ENCODE measurements at places on chromosomes 2 and 18. TPM values are rescaled to one million over a fixed set of nuclear protein-coding genes. Genes with fewer than 3 reads are reported as not detected.

DNA sequence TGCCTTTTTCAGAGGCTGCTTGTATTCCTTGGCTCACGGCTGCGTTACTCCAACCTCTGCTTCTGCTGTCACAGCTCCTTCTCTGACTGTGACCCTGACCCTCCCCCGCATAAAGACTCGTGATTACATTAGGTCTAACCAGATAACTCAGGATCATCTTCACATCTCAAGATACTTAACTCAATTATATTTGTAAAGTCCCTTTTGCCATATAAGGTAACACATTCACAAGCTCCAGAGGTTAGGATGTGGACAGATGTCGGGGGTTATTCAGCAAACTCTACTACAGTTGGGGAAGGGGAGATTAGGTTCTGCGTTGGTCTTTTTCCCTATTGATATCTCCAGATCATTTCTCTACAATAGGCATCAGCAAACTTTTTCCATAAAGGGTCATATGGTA is 76.9 kb downstream of the EVA1A start:
- H3K4me1 ChIP-seq, result no peaks in the 10 kb centered on the region
- no peak overlapping the region for H3K27ac ChIP-seq
- H3K27me3 ChIP-seq, result no peaks in the 10 kb centered on the region

- H3K27me3 ChIP-seq, result no peaks in the 10 kb centered on the region
- no peak for DNase-seq
- no peaks in the 10 kb centered on the region for H3K4me1 ChIP-seq
- H3K36me3 ChIP-seq, result no peaks in the 10 kb centered on the region
Measured at GRCh38 chr2:64792995-64793639, 139.4 kb upstream of the SERTAD2 start.

DNA sequence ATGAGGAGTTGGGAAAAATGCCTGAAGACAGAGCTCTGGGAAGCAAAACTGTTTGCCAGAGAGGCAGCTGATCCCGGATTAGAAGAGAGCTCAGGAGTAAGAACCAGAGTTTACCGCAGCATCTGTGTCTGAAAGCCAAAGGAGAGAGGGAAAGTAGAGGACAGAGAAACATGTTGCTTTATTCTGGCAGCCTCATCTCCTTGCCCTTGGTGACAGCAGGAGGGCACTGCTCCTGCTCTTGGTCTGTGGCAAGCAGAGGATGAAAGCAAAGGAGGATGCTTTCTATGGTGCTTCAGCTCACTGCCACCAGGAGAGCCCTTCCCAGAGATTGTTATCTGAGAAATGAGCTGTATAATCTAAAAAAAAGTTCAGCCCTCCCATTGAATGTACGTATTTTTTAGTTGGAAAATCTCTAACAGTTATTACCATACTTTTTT is 7.7 kb downstream of the SLC1A4 start:
- H3K4me1 ChIP-seq, result peaks cover 4% of the 10 kb centered on the region
- H3K4me3 ChIP-seq, result no peak overlapping the region
- no peaks in the 10 kb centered on the region for H3K36me3 ChIP-seq

DLX1 gene
- total RNA-seq, result 0.51 TPM

GRCh38 chr18:2906704-2907549 is 60.1 kb downstream of the EMILIN2 start:
- no peaks in the 10 kb centered on the region for H3K27me3 ChIP-seq
- no peak overlapping the region for H3K27ac ChIP-seq
- H3K4me1 ChIP-seq, result no peaks in the 10 kb centered on the region
- no peaks in the 10 kb centered on the region for H3K36me3 ChIP-seq
- DNase-seq, result peak; percentile 81

DNA sequence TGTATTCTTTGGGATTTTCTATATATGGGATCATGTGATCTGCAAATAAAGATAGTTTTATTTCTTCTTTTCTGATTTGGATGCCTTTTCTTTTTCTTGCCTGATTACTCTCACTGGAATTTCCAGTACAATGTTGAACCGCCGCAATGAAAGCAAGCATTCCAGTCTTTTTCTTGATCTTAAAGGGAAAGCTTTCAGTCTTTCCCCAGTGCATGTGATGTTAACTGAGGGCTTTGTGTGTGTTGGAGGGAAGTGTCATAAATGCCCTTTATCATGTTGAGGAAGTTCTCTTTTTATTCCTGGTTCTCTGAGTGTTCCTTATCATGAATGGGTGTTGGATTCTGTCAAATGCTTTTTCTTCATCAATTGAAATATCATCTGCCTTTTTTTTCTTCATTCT is 16.9 kb upstream of the CYBRD1 start:
- H3K4me1 ChIP-seq, result no peaks in the 10 kb centered on the region
- no peak for DNase-seq
- no peak overlapping the region for H3K4me3 ChIP-seq
- H3K27ac ChIP-seq, result no peak overlapping the region
- H3K36me3 ChIP-seq, result no peaks in the 10 kb centered on the region
- no peaks in the 10 kb centered on the region for H3K27me3 ChIP-seq

- no peak for DNase-seq
- H3K4me1 ChIP-seq, result no peaks in the 10 kb centered on the region
- H3K27me3 ChIP-seq, result no peaks in the 10 kb centered on the region
- H3K36me3 ChIP-seq, result no peaks in the 10 kb centered on the region
- no peak overlapping the region for H3K4me3 ChIP-seq
Measured at GRCh38 chr2:56475191-56475590, 291.4 kb downstream of the CCDC85A start.

- DNase-seq, result no peak
- no peak overlapping the region for H3K27ac ChIP-seq
- no peaks in the 10 kb centered on the region for H3K4me1 ChIP-seq
- H3K27me3 ChIP-seq, result no peaks in the 10 kb centered on the region
- H3K4me3 ChIP-seq, result no peak overlapping the region
- no peaks in the 10 kb centered on the region for H3K36me3 ChIP-seq
Measured at GRCh38 chr2:127605691-127606263, 40.2 kb upstream of the GPR17 start.

DNA sequence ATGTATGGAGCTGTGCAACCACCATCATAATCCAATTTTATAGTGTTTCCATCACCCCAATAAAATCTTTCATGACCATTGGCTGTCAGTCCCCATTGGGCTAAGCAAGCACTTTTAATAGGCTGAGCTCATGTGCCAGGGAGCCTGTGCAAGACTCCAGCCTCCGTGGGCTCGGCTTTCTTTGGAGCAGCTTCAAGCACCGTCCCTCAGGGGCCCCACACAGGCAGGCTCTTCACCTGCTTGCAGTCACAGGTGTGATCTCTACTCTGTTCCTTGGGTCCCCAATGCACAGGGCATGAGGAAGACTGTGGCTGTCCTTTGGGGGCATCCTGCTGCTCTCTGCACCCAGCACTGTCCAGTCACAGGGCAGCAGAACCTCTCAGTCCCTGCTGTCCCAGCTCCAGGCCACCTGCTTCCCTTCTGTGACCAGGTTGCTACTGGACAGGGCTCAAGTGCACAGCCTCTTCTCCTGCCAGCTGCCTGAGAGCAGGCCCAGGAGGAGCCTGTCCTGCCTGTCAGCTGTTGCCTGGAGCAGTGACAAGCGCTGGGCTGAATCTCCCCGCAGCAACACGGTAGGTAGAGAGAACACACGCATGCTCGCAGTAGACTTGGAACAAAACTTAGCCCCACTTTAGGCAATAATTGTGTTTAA is 40.7 kb upstream of the TMEM131 start:
- no peak for DNase-seq
- no peak overlapping the region for H3K27ac ChIP-seq
- no peaks in the 10 kb centered on the region for H3K4me1 ChIP-seq
- peaks cover 1% of the 10 kb centered on the region for H3K27me3 ChIP-seq

GRCh38 chr18:6729247-6730091 is at the start of gene ARHGAP28:
TSS of gene ARHGAP28 (plus strand) at chr18:6729716. CDS start at chr18:6729822, 106 bp downstream.
- no peaks in the 10 kb centered on the region for H3K27me3 ChIP-seq
- H3K4me1 ChIP-seq, result no peaks in the 10 kb centered on the region
- peak within 1 kb of the TSS; percentile 44 for H3K4me3 ChIP-seq

PROKR1 gene
- total RNA-seq, result not detected

- H3K27ac ChIP-seq, result no peak overlapping the region
- no peaks in the 10 kb centered on the region for H3K4me1 ChIP-seq
- DNase-seq, result no peak
- no peaks in the 10 kb centered on the region for H3K27me3 ChIP-seq
Measured at GRCh38 chr2:142307616-142308115, 176.8 kb upstream of the LRP1B start.

ERFE gene
- 2.5 TPM for total RNA-seq

- H3K27me3 ChIP-seq, result no peaks in the 10 kb centered on the region
- H3K4me3 ChIP-seq, result no peak overlapping the region
- no peak for DNase-seq
- H3K4me1 ChIP-seq, result no peaks in the 10 kb centered on the region
- no peaks in the 10 kb centered on the region for H3K36me3 ChIP-seq
Measured at GRCh38 chr2:76851000-76851399, 671.2 kb downstream of the LRRTM4 start.

CAPN14 gene
- total RNA-seq, result 0.21 TPM

GRCh38 chr2:38095996-38096861 is 20.3 kb upstream of the CYP1B1 start:
- H3K4me1 ChIP-seq, result peaks cover 2% of the 10 kb centered on the region
- DNase-seq, result peak; percentile 76
- peaks cover 3% of the 10 kb centered on the region for H3K27me3 ChIP-seq
- no peak overlapping the region for H3K27ac ChIP-seq

GRCh38 chr18:22169011-22169888 is at the start of gene GATA6:
TSS of gene GATA6 (plus strand) at chr18:22169589. CDS start at chr18:22171145, 1,556 bp downstream.
- DNase-seq, result peak; percentile 95
- H3K27me3 ChIP-seq, result no peaks in the 10 kb centered on the region

- H3K4me3 ChIP-seq, result no peak overlapping the region
- H3K27me3 ChIP-seq, result no peaks in the 10 kb centered on the region
- no peaks in the 10 kb centered on the region for H3K4me1 ChIP-seq
- no peak for DNase-seq
Measured at GRCh38 chr2:219954331-219954730, 326.9 kb downstream of the SLC4A3 start.

DNA sequence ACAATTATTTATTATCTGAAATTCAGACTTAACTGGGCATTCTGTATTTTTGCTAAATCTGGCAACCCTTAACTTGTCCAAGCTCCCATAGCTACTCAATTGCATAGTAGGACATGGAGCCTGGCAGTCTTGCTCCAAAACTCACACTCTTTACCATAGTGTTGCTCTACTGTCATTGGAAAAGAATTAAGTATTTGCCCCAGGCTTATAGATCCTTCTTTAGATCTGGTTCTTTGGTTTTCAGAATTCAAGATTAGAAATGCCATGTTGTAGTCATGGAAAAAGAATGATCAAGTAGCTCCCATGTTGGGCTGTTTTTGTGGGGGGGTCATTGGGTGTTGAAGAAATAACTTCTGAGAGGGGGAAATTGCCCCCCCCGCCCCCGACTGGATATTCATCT is 240.9 kb downstream of the WDPCP start:
- no peak overlapping the region for H3K27ac ChIP-seq
- H3K4me1 ChIP-seq, result no peaks in the 10 kb centered on the region
- H3K27me3 ChIP-seq, result no peaks in the 10 kb centered on the region
- no peak for DNase-seq
- H3K4me3 ChIP-seq, result no peak overlapping the region

- H3K4me1 ChIP-seq, result no peaks in the 10 kb centered on the region
- H3K36me3 ChIP-seq, result no peaks in the 10 kb centered on the region
- H3K27ac ChIP-seq, result no peak overlapping the region
- no peak for DNase-seq
- H3K27me3 ChIP-seq, result no peaks in the 10 kb centered on the region
Measured at GRCh38 chr2:132815516-132815915, 145.5 kb upstream of the LYPD1 start.

ALLC gene
- not detected for total RNA-seq

DNA sequence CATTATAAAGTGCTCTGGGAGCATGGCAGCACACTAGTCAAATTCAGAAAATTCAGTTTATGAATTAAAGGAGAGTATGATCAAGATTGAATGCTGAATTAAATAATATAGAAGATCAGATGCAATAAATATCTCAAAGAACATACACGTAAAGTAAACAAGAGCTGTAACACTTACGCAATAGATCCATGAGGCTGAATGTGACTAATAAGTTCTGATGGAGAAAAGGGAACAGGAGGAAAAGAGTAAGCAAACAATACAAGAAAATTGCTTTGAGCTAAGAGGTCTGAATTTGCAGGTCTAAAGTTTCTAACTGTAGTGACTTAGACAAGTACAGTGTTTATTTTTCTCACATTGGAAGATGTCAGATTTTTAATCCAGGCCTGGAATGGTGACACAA is 646.7 kb upstream of the ZNF804A start:
- H3K4me1 ChIP-seq, result no peaks in the 10 kb centered on the region
- H3K27me3 ChIP-seq, result no peaks in the 10 kb centered on the region
- H3K36me3 ChIP-seq, result no peaks in the 10 kb centered on the region
- no peak overlapping the region for H3K4me3 ChIP-seq
- no peak overlapping the region for H3K27ac ChIP-seq

ELMOD3 gene
- 17.0 TPM for total RNA-seq

NRP2 gene
- 67.3 TPM for total RNA-seq

- no peaks in the 10 kb centered on the region for H3K27me3 ChIP-seq
- DNase-seq, result peak; percentile 59
- H3K36me3 ChIP-seq, result no peaks in the 10 kb centered on the region
- no peak overlapping the region for H3K4me3 ChIP-seq
- H3K4me1 ChIP-seq, result no peaks in the 10 kb centered on the region
Measured at GRCh38 chr18:44325903-44326635, 354.6 kb upstream of the SETBP1 start.

DNA sequence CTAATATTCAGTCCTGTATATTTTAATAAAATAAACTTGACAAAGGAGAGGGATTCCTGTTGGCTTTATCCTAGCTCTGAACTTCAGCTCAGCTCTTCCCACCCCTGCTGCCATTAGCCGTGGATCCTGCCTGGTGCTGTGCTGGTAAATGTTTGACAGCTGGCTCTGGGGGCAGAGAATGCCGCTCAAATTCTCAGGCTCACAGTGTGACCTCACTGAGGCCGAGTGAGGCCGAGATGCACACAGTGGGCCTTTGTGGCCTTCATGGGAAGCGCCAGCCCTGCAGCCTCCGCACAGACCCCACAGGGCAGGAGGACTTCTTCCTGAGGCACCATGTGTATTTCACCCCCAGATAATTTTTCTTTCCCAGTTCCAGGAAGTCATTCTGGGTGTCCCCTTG is 16.5 kb upstream of the FAHD2A start:
- H3K27me3 ChIP-seq, result no peaks in the 10 kb centered on the region
- no peaks in the 10 kb centered on the region for H3K4me1 ChIP-seq
- no peak overlapping the region for H3K27ac ChIP-seq
- peak; percentile 48 for DNase-seq

ERBB4 gene
- 42.0 TPM for total RNA-seq

DNA sequence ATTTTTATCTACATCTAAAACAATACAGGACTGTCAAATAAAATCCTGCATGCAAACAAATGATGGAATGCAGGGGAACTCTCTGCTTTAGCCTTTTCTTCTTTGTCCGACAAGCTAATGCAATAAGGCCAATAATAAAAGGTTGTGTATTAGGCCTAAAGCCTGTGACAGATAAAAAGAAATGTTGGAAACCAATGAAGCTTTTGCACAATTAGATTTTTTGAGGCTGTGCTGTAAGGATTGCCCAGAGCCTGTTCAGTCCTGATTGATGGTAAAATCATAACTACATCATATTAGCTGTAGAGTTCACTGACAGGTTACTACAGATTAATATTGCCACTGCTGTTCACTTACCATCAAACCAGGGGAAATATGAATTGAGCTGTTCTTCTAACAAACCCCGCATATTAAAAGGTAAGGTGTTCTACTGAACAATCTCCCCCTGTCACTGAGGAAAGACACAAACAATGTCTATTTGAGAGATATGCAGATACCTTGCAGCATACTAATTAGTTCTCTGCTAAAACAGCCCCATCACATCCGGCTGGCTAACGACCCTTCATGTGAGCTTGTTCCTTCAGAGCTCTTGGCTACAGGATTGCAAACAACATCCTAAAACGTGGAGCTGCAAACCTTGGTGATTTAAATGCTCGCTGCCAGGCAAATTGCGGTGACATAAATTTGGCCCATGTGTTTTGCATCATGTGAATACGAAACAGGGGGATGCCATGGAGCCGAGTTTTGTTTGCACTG is 305.4 kb downstream of the MTX2 start:
- no peaks in the 10 kb centered on the region for H3K4me1 ChIP-seq
- H3K27me3 ChIP-seq, result no peaks in the 10 kb centered on the region
- H3K27ac ChIP-seq, result no peak overlapping the region
- no peak for DNase-seq
- no peak overlapping the region for H3K4me3 ChIP-seq

Data from aorta (tissue), 5 donors.